ENCODE measurements at places on chromosomes 1 and 21. TPM values are rescaled to one million over a fixed set of nuclear protein-coding genes. Genes with fewer than 3 reads are reported as not detected.

The ANKRD34A gene
- 4.8 TPM for total RNA-seq

The DNAJC28 gene
- total RNA-seq: 0.95 TPM

The ATP1A4 gene
- total RNA-seq: not detected

The AHDC1 gene
- 8.4 TPM for total RNA-seq

The C8A gene
- total RNA-seq: not detected

The LYSMD1 gene
- 3.4 TPM for total RNA-seq
